ENCODE measurements at places on chromosomes 1 and 21.

DNA sequence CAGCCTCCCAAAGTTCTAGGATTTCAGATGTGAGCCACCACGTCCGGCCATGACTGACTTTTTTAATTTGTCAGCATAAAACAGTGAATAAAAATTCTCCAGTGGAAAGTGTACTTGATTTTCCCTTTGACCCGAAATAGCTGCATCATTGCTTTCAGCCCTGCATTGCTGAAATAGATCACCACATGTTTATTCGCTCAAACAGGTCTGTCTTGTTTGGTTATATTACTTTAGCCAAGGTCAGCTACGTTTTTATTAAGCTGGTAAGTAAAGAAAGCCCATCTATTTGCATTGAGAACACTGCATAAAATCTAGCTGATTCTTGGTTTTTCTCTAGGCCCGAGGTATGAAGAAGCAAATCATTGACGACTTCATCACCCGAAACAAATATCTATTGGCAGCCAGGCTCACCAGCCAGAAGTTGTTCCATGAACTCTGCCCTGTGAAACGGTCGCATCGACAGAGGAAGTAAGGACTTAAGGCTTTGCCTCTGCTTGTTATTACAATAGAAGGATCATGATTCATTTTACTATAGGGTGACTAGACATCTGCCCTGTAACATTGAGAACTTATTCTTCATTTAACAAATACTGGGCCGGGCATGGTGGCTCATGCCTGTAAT, 25.6 kb downstream of the AGMAT start:
- DNase-seq: no peak

DNA sequence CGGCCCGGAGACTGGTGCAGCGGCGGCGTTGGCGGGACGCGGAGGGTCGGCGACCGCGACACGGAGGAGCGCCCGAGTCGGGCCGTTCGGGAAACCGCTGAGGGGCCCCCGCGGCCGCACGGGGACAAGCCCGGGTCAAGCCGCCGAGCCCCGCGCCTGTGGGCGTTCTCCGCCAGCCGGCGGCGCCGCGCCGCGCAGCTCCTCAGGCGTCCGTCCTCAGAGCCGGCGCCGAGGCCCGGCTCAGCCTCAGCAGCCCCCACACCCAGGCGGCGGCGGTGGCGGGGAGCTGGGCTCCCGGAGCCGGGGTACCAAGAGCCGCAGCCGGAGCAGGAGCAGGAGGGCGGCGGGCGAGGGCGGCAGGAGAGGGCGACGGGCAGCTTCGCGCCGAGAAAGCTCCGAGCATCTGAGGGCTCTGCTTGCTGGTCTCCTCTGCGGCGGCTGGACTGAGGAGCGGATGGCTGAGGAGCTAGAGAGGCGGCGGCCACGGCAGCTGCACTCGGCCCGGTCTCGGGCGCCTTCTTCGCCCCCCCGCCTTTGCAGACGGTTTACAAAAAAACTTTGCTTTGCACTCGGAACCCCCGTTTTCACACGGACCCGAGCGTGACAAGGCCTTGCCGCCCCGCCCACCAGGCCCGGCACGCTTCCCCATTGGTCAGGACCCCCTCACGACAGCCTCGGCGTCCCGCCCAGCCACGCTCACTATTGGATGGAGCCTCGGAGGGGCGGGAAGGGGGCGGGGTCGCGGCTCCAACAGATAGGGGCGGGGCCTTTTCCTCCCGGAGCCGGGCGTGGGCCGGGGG, at the start of gene SLC30A1:
Gene SLC30A1, minus strand, starts transcription at position 522 of the 800 bp plus-strand sequence. CDS start 549 bp downstream, outside the sequence.
- DNase-seq: peak; percentile 99

DNA sequence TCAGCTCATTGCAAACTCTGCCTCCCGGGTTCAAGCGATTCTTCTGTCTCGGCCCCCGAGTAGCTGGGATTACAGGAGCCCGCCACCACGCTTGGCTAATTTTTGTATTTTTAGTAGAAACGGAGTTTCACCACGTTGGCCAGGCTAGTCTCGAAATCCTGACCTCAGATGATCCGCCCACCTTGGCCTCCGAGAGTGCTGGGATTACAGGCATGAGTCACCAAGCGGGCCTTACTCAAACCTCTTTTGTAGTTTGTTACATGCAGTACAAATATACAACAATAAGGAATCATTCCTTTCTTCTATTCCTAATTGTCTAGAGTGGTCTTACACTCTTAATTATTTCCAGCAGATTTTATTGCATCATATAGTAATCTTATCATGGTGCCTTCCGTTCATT, 16.6 kb downstream of the SPATA17 start:
- DNase-seq: no peak

DNA sequence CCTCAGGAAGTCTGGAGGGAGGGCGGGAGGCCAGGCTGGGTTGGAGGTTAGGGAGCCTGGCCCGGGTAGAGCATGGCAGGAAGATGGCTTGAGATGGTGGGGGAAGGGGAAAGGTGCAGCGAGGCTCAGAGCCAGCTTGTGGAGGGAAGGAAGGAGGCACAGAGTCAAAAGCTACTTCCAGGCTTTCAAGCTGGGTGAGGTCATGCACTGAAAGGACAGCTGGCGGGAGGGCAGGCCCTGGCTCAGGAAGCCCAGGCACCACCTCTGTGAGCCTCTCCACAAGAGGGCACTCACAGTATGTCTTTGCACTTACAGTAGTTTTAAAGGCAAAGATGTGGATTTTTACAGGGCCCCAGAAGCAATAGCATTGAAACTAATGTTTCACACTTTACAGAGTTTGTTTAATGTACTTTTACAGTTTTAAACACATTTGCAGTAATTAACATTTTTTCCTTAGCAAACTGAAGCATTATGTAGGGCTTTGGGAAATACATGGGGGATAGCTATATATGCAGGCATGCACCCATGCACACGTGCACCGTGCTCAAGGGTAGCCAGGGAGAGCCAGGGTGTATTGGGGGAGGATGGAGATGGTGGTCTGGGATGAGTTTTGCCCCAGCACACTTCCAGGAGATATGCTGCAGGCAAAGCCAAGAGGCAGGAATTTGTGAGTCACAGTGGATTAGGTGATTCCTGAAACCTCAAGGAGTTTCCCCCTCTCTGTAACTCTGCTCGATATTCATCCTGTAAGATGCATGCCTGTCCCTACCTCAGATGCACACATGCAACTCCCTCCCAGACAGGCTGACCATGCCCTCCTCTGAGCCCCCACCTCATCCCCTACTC, 6.1 kb upstream of the ADAM15 start:
- DNase-seq: no peak

GRCh38 chr21:38142224-38142623, 114.6 kb upstream of the KCNJ15 start:
- no peak for DNase-seq

DNA sequence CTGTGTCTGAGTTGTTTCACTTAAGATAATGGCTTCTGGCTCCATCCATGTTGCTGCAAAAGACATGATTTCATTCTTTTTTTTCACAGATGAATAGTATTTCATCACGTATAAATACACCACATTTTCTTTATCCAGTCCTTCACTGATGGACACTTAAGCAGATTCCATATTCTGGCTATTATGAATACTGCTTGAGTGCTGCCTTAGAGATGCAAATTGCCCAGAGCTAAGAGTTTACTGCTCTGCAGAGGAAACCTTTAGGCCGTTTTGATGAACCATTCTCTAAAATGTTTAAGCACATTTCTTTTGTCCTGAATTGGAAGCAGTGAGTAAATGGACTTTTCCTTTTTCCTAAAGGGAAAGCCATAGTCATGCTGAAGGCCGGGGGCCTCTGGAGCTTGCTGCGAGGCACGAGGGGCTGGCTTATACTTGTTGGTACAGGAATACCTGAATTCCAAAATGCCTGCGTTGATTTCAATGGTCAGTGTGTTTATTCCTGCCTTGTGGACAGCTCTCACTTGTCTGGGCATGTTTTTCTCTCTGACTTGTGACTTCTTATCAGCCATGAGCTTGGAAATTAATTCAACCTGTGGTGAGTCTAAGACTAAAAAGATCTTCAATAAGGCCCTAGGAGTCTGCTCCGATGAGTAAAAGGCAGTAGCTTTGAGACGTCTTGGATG, 201.0 kb upstream of the MAP1LC3C start:
- no peak for DNase-seq

DNA sequence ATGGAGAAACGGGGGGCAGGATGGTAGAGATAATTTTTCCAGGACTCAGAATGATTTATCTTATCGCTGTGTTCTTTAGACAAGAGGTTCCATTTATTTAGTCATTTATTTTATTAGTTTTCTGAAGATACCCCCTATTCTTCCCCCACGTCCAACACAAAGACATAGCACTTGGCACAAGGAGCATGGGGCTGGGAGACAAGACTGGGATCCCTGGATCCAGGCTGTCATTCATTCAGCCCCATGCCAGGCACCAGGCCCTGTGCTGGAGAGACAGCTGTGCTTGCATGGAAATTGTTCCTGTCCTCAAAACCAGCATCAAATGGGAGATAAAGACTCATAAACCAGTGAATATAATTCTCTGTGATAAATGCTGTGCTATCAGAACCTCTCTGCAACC, 27.1 kb upstream of the PLXNA2 start:
- DNase-seq: no peak

GRCh38 chr21:38645282-38645681, 147.0 kb upstream of the ERG start:
- no peak for DNase-seq

- DNase-seq: no peak
Measured at GRCh38 chr1:30648408-30649000, 74.9 kb downstream of the MATN1 start.

- DNase-seq: no peak
Measured at GRCh38 chr1:37410815-37411214, 63.6 kb upstream of the ZC3H12A start.

- DNase-seq: no peak
Measured at GRCh38 chr1:96804648-96805047, 83.1 kb downstream of the PTBP2 start.

GRCh38 chr1:30045304-30046090, 677.9 kb downstream of the MATN1 start:
- no peak for DNase-seq

GRCh38 chr1:47912756-47913155, 84.4 kb downstream of the TRABD2B start:
- no peak for DNase-seq

- DNase-seq: no peak
Measured at GRCh38 chr21:15560383-15561056, 169.3 kb upstream of the USP25 start.

- no peak for DNase-seq
Measured at GRCh38 chr1:70485624-70486023, 74.6 kb downstream of the CTH start.

DNA sequence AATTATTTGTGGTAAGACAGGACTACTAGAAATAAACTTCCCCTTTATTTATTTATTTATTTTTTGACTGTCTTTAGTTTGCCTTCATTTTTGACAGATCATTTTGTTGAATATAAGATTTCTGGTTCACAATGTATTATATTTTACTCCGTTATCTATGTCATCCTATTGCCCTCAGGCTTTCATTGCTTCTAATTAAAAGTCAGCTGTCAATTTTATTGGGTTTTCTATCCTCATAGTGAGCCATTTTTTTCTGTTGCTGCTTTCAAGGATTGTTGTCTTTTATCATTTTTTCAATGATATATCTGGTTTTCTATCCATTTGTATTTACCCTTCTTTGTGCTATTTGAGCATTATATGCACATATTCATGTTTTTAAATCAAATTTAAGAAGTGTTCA, 866.2 kb downstream of the LRRIQ3 start:
- DNase-seq: no peak

- no peak for DNase-seq
Measured at GRCh38 chr1:228207381-228207810, 448 bp upstream of the OBSCN start.

DNA sequence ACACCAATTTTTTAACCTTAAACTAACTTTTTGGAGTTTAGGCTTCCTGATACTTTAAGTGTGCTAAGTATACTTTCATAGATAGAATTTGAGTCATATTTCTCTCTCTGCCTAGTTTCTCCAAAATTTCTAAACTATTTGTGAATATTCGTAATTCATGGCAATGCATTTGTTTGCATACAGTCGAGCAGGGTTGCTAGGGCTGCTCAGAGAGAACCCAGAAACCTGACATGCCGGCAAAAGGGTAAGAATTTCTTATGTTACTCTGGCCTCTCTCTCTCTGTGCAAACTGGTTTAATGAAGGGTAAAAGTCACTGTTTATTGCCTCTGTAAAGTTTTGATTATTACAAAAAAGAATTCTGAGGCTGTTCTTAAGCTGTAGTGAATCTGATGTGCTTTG, 25.1 kb upstream of the SLC9A1 start:
- DNase-seq: no peak

DNA sequence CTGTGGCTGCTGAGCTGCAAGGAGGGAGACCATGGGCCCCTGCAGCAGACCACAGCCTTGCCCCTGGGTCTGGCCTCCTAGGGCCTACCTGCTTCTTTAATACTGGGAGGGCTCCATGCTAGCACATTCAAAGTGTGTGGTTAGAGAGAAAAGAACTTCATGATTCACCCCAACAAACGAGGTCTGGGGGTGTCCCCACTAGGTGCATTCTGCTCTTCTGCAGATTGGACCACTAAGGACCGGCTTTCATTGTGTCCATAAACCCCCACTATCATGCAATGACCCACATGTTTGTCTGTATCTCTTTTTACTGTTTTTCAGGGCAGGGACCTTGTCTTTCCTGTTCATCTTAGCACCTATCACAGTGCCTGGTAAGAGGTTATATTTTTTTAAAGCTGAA, 185.4 kb downstream of the OMA1 start:
- DNase-seq: no peak

Data from activated T-helper 1 cell treated with Interleukin-2 at 50 U/mL for 16 hours (primary cell).